Neural cell (in vitro differentiated cells): ENCODE measurements at places on chromosomes 16 and 17. TPM values are rescaled to one million over a fixed set of nuclear protein-coding genes. Genes with fewer than 3 reads are reported as not detected.

MEIOC gene
- polyA plus RNA-seq: not detected in 2 replicates

SCNN1G gene
- polyA plus RNA-seq: not detected in 2 replicates

KRT36 gene
- polyA plus RNA-seq: not detected in 2 replicates

ABCA8 gene
- not detected in 2 replicates for polyA plus RNA-seq

NACA2 gene
- not detected in 2 replicates for polyA plus RNA-seq

SRCIN1 gene
- 18.0 and 22.8 TPM in 2 replicates for polyA plus RNA-seq

GRB2 gene
- 134 and 150 TPM in 2 replicates for polyA plus RNA-seq

SLC22A31 gene
- not detected in 2 replicates for polyA plus RNA-seq

HLF gene
- polyA plus RNA-seq: 0.70 and 0.71 TPM in 2 replicates

ACSM2A gene
- polyA plus RNA-seq: not detected in 2 replicates

HOXB5 gene
- polyA plus RNA-seq: not detected in 2 replicates

DBF4B gene
- polyA plus RNA-seq: 10.7 and 15.2 TPM in 2 replicates

PLA2G10 gene
- not detected in 2 replicates for polyA plus RNA-seq

KRT33B gene
- not detected in 2 replicates for polyA plus RNA-seq

GUCY2D gene
- polyA plus RNA-seq: 0.07 and 0.10 TPM in 2 replicates

GINS3 gene
- 4.3 and 4.7 TPM in 2 replicates for polyA plus RNA-seq

EVI2A gene
- polyA plus RNA-seq: not detected in 2 replicates

PYDC1 gene
- polyA plus RNA-seq: not detected in 2 replicates

RGS9 gene
- 6.8 and 8.0 TPM in 2 replicates for polyA plus RNA-seq

RPRML gene
- polyA plus RNA-seq: 4.7 and 9.8 TPM in 2 replicates

EFCAB5 gene
- polyA plus RNA-seq: 0.42 and 1.0 TPM in 2 replicates

TMEM231 gene
- polyA plus RNA-seq: 19.6 and 25.6 TPM in 2 replicates

UNK gene
- polyA plus RNA-seq: 28.1 and 29.9 TPM in 2 replicates

CDH1 gene
- 0.86 and 1.2 TPM in 2 replicates for polyA plus RNA-seq

CIAO3 gene
- 57.8 and 62.4 TPM in 2 replicates for polyA plus RNA-seq

BLMH gene
- 44.3 and 53.7 TPM in 2 replicates for polyA plus RNA-seq

NOD2 gene
- polyA plus RNA-seq: not detected in 2 replicates

NKD1 gene
- 0.42 and 1.1 TPM in 2 replicates for polyA plus RNA-seq

CIBAR2 gene
- polyA plus RNA-seq: not detected in 2 replicates

HCRT gene
- not detected in 2 replicates for polyA plus RNA-seq

ASIC2 gene
- 2.4 and 5.6 TPM in 2 replicates for polyA plus RNA-seq

GDPD1 gene
- 31.8 and 40.1 TPM in 2 replicates for polyA plus RNA-seq

HOXB1 gene
- polyA plus RNA-seq: not detected in 2 replicates

HSD17B1 gene
- 1.0 and 2.1 TPM in 2 replicates for polyA plus RNA-seq

SAT2 gene
- polyA plus RNA-seq: 303 and 330 TPM in 2 replicates

CFAP97D1 gene
- polyA plus RNA-seq: 0.09 TPM in 1 of 2 replicates, not detected in the other

RUNDC3A gene
- polyA plus RNA-seq: 279 and 326 TPM in 2 replicates

CTF1 gene
- polyA plus RNA-seq: not detected in 2 replicates

TNS4 gene
- polyA plus RNA-seq: not detected in 2 replicates

CD19 gene
- polyA plus RNA-seq: not detected in 2 replicates

UMOD gene
- not detected in 2 replicates for polyA plus RNA-seq

CACNA1G gene
- polyA plus RNA-seq: 10.9 and 11.0 TPM in 2 replicates

KRT9 gene
- polyA plus RNA-seq: not detected in 2 replicates

TSPOAP1 gene
- 103 and 125 TPM in 2 replicates for polyA plus RNA-seq

SMIM22 gene
- not detected in 2 replicates for polyA plus RNA-seq

CSH1 gene
- not detected in 2 replicates for polyA plus RNA-seq

TMC7 gene
- 2.3 and 3.5 TPM in 2 replicates for polyA plus RNA-seq

DPEP3 gene
- polyA plus RNA-seq: not detected in 2 replicates

LRRC46 gene
- polyA plus RNA-seq: 0.12 and 0.56 TPM in 2 replicates

SDR42E1 gene
- 0.02 TPM in 1 of 2 replicates, not detected in the other for polyA plus RNA-seq

TOX3 gene
- polyA plus RNA-seq: 2.3 and 2.8 TPM in 2 replicates

FBXO39 gene
- not detected in 2 replicates for polyA plus RNA-seq
